ENCODE measurements at places on chromosomes 1 and 21.

GRCh38 chr1:31620631-31621497 is 3.4 kb downstream of the HCRTR1 start:
- no peak for DNase-seq

- no peak for DNase-seq
These were observed 13.0 kb upstream of the BATF3 start for GRCh38 chr1:212712451-212713303.

GRCh38 chr1:159132271-159132881 is 39.0 kb upstream of the CADM3 start:
- DNase-seq = peak; percentile 87

DNA sequence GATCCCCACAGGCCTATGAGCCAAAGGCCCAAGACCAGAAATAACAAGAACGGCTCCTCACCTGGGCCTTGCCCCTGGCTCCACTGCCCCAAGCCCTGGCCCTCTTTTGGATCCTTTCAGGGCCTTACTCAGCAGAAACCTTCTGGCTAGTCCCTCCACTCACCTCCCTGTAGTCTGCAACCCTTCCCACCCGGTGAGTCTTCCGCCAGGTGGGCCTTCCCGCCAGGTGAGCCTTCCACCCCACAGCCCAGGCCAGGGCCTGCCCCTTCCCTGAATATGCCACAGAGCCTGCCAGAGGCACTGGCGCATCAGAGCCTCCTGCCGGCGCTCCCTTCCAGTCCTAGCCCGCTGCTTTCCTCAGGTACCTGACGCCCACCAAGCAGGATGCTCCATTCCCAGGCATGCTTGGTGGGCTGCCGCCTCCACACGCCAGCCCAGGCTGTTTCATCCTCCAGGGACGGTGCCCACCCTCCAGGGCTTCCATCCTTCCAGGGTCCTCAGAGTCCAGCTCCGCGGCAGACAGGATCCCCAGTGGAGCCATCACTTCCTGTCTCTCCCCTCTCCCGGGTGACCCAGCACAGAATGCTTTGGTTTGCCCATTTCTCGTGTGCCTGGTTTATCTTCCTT is 20.9 kb downstream of the LHX4 start:
- DNase-seq = no peak

DNA sequence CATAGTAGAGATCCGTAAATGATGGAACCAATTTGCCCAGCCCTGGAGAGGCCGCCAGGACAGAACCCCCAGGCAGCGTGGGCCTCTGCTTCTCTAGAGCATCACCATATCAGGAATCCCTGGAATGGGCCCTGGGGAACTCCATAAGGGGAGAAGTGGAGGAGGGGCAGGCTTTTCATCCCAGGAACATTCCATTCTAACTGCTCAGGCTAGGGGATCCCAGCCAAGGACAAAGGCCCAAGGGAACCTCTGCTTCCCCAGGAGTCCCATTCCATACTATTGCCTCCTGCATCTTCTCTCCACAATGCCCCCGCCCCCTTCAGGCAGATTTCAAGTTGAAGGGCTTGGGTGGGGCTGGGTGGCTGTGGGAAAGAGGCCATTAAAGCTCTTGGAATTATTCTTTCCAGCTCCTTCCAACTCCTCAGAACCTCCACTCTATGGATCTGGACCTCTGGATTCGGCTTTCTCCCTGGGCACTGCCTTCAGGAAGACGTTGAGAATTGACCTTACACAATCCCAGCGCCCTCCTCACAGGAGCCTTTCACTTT is 6.0 kb downstream of the TRNP1 start:
- no peak for DNase-seq

DNA sequence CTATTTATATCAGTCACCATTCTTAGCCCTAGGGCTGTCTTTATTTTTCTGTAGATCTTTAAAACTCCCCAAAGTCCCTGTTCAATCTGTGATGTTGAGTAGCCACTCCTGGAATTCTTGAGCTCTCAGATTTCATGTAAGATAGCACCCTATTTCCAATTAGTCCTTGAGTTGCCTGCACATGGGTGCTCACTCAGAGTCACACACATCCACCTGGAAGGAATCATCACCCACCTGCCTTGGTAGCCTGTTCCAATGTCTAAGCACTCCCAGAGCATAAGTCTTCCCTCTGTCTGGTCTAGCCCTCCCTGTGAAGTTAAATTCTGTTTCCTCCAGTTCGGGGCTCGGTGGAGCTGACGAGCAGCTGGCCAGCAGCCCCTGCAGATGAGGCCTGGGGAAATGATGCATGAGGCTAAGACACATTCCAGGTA is 14.7 kb upstream of the ATF3 start:
- DNase-seq = no peak

- DNase-seq = no peak
These were observed 17.9 kb upstream of the ZBTB21 start for GRCh38 chr21:42027822-42028765.

- DNase-seq = peak; percentile 56
These were observed 5.3 kb downstream of the MRPS15 start for GRCh38 chr1:36458910-36459309.

GRCh38 chr1:83512373-83513193 is 486.3 kb downstream of the TTLL7 start:
- no peak for DNase-seq

DNA sequence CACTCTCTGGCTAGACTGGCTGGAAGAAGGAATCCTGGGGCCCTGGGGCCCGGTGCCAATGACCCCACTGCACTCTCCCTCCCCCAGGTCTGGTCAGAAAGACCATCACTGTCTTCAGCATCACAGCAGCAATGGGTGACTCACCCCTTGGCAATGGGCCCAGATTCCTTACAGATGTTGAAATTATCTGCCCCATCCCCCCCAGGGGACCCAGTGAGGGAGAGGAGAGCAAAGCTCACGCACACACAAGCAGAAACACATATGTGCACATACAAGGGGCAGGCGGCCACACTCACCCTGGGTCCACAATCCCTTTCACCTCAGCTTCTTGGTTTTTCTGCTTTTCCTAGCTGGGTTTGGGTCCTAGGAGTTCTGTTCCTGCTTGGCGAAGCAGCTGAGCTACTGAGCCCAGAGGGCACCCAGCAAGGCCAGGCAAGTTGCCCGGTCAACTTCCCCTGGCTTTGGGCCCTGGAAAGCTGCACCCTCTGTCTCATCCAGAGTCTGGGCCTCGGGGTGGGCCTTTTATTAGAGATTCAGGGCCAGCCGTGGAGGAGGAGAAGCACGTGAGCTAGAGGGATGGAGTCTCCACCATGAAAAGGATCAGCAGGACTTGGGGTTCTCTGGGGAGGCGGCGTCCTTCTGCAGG is 2.6 kb downstream of the COL16A1 start:
- peak; percentile 39 for DNase-seq

DNA sequence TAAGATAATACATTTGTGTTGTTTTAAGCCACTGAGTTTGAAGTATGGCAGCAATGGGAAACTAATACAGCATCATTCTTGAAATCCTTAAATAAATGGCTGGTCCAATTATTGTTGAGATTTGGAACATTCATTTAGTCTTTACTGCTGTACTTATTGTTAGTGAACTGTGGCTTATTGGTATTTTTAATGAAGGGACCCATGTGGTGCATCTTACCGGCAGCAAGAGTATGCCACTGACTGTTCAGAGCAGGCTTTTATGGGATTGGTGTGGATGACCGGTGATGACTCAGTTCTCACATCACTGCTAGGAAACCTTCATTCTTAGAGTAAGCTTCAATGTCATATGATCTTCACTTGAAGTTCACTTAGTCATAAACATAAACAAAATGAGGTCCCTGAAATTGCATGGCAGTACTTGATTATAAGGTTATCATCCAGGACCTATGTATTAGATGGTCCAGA is 31.5 kb downstream of the PRKAA2 start:
- no peak for DNase-seq

All from inflammatory macrophage treated with lipopolysaccharide for 1 hour (primary cell).